Epithelial cell of esophagus (primary cell): ENCODE measurements at places on chromosomes 5 and 9.

GRCh38 chr5:5483880-5484598 lies 61.6 kb downstream of the ICE1 start:
- DNase-seq = peak; percentile 51

DNA sequence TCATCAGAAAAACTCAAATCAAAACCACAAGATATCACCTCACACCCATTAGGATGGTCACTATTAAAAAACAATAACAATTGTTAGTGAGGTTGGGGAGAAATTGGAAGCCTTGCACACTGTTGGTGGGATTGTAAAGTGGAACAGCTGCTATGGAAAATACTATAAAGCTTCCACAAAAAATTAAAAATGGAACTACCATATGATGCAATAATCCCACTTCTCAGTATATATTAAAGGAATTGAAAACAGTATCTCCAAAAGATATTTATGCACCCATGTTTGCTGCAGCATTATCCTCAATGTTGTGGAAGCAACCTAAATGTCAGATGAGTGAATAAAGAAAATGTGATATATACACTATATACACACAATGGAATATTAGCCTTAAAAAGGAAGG lies 14.5 kb upstream of the ADRA1B start:
- DNase-seq = no peak

GRCh38 chr5:173693670-173694069 lies 77.2 kb upstream of the BOD1 start:
- DNase-seq = no peak

- no peak for DNase-seq
Measured at GRCh38 chr5:113123618-113124017, 147.0 kb downstream of the DCP2 start.

- no peak for DNase-seq
Measured at GRCh38 chr9:130493476-130493875, 48.7 kb downstream of the ASS1 start.

DNA sequence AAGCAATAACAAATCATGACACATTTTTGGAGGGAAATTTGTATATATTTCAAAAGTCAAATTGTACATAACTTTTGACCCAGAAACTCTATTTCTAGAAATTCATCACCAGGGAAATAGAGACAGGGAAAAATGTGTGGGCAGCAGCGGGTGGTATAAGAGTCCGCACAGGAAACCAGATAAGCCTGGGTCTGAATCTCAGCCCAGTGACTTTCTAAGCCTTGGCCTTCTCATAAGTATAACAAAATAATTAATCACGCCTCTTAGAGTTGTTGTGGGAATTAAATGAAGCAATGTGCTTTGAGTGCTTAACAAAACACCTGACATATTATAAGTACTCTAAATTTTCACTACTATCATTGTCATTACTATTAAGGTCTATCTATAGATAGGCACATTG lies 149.2 kb upstream of the DAP start:
- DNase-seq = no peak

DNA sequence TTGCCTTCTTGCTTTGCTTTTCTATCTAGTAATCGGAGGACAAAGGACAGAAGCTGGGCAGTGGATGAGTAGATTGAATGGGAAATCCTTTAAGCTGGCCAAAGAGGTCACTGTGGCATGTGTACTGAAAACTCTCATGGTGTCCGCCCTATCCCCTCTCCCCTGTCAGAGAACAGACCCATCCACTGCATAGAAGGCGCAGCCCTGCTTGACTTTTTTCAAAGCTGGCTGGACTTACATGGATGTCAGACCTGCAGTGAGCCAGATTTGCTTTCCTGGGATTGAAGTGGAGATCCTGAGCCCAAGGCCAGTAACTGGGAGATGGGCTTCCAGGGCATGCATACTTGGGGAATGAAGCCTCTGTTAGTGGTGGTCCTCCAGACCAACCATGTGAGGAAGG lies 329.5 kb downstream of the TRPM3 start:
- no peak for DNase-seq

- no peak for DNase-seq
Measured at GRCh38 chr5:170612256-170612678, 108.4 kb downstream of the KCNIP1 start.

DNA sequence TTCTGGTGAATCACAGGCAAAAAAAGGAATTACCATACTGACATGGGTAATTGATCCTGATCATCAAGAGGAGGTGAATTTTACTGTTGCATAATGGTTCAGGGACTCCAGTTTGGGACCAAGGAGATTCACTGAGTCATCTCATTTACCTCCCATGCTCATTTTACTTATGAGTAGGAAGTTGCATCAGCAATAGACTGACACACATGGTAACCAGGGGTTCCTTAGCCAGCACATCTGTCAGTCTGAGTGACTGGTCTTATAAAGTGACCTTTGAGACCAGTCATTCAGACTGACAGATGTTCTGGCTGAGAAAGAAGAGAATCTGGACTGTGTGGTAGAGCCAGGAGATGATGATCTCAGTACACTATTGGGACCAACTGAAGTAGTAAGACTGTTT lies 384.6 kb upstream of the CD180 start:
- DNase-seq = peak; percentile 86

DNA sequence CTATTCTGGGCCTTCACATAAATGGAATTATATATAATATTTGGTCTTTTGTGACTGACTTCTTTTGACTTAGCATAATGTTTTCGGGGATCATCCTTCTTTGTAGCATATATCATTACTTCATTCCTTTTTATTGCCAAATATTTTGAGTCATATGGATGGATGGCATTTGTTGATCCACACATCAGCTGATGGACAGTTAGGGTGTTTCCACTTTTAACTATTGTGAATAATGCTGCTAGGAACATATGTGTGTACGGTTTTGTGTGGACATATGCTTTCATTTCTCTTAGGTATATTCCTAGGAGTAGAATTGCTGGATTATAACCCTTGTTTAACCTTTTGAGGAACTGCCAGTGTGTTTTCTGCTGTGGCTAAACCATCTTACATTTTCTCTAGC lies 249.6 kb downstream of the FANCC start:
- peak; percentile 62 for DNase-seq

- no peak for DNase-seq
Measured at GRCh38 chr5:33330426-33330825, 110.3 kb upstream of the TARS1 start.

DNA sequence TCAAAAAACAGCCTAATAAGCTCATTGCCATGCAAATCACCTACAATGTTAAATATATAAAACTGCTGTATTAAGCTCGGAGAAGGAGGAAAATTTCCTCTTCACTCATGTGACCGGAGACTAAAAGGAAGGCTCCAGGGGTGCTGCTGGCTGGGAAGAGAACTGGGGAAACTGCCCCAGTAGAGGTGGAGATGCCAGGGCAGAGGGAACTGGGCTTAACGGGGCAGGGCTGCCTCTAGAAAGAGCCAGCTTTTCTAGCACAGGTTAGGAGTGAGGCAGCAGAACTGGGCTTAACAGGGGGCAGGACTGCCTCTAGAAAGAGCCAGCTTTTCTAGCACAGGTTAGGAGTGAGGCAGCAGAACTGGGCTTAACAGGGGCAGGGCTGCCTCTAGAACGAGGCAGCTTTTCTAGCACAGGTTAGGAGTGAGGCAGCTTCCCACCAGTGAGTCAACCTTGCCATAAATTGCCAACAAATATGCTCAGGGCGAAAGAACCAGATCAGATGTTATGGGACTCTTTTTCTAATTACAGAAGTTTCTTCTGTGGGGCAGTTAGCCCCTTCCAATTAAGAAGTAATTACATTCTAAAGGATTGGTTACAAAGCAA lies 115.3 kb downstream of the FANCC start:
- peak; percentile 30 for DNase-seq

DNA sequence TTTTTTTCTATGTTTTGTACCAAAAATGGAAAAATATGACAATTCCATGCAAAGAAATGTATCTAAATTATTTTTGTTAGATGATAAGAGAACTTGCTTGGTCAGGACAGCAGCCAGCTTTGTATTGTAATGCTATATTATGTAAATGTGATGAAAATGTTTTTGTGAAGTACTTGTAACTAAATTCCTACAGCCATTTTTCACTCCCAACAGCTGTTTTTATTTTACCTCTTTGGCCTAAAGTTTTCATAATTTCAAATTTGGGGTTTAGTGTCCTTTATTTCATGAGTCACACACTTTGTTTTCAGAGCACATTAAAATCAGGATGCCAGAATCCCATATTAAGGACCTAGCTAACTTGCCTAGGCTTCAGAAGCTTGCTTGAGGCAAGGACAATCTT lies 64.1 kb downstream of the WDR41 start:
- no peak for DNase-seq

DNA sequence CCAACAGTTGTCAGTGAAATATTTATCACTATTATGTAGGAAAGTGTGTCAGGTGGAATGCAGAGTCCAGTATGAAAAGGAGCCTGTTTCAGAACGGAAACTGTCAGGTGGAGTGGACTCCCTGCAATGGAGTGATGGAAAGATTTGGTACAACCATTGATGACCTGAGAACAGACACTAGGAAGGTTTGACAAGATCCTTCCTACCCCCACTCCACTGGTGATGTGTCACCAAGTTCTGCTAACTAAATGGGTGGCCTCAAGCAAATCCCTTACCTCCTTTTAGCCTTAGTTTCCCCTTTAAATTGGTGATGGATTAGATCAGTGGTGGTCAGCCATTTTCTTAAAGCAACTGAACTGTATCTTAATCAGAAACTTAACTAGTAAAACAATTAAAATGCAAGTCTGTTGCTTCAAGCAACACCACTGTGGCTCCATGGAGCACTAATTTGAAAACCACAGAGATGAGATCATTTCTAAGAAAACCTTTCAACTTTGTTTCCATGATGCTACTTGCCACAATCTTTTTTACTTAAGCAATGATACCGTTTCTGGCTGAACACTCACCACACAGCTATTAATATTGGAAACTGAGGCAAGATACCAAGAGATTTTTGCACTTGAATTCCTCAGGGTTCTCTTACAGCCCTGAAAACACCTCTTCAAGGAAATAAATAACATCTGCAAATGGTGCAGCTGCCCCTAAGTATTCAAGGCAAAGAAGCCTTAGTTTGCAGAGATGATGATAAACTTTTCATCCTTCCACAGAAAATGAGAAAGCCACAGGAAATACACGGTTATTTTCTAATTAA lies 140.6 kb downstream of the ERCC6L2 start:
- no peak for DNase-seq

- DNase-seq = no peak
Measured at GRCh38 chr9:96089452-96090085, 212.4 kb downstream of the HSD17B3 start.

- DNase-seq = no peak
Measured at GRCh38 chr9:87564111-87564510, 66.4 kb downstream of the DAPK1 start.

DNA sequence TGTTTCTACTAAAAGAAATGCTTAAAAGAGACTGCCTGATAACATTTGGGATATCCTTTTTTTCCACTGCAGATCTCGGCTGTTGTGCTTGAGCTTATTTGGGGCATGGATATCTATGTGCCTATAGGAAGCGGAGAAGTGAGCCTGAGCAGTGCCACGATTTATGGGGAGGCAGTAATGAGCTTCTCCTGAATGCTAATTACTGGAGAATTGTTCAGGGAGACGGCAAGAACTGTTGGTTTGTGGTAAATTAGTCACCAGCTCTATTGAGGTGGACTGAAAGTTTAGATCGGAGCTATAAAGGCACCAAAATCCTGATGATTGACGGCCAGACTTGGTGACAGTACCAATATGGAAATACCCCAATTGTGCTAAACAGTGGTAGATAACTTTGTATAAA lies 186.5 kb downstream of the ARHGEF28 start:
- no peak for DNase-seq

DNA sequence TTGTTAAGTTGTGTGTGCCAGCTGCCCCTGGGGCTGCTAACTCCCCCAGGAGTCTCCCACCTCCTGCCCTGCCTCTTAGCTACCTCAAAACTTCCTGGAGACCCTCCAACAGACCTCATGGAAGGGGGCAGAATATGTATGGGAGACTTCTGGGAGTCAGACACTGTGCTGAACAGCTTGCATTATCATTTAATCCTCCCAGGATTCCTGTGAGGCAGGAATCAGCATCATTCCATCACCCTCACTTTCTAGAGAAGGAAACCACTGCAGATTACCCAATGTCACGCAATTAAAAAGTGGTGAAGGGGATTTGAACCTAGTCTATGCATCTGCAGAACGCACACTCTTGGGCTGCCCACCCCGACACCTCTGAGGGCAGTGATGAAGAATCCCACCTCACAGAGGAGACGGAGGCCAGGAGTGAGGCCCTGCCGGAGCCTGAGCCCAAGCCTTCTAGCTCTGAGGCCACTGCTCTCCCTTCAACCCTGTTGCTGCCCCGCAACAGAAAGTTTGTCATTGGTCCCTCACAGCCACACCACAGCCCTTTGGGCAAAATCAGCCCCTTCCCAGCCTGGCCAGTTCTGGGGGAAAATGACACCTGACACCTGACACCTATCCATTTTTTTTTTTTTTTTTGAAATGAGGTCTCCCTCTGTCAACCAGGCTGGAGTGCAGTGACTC lies 30.3 kb upstream of the IL17B start:
- DNase-seq = no peak

DNA sequence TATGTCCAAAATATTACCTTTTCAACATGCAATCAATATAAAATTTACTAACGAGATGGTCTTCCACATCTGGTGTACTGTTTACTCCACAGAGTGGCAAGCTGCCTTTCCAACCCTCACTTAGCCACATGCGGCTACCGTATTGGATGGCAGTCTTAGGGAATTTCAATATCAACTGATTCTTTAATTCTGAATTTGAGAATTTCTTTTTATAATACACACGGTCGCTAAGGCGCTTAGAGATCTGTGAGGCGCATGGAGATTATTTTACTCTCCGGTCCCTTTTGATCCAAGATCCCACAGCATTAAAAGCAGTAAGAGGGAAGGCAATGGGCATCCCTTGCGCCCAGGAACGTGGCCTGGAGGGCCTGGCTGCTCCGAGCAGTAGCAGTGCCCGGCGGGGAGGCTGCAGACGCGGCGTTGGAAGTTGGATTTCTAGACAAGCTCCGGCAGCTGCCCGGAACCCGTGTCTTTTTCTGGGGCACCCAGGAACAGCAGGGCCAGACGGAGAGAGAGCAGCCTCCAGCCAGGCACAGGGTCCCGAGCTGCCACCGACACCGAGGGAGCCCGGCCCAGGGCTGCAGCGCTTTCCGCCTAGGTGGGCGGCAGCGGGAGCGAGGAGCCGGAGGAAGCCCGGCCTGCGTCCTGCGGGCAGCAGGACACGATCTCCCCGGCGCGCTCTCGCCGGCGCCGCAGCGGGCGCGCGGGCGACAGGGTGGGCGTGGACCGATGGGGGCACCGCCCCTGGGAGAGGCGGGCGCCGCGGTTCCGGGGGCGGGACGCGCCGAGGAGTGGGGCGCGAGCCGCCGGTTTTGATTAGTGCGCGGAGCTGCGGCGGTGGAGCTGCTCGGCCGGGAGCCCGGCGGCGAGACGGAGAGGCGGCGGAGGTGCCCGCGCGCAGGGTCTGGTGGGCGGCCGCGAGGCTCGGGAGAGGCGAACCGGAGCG lies at the start of gene UGCG:
TSS of gene UGCG (plus strand) at position 819 of the 946 bp plus-strand sequence. CDS start 402 bp downstream, outside the sequence.
- peak; percentile 93 for DNase-seq

- peak; percentile 86 for DNase-seq
Measured at GRCh38 chr9:127128341-127129072, 6.1 kb upstream of the ANGPTL2 start.
